Omental fat pad (tissue), 4 donors: ENCODE measurements at places on chromosomes 2 and 18.
A peak's percentile ranks its signal among the peaks of the same experiment; 100 is the strongest.

DNA sequence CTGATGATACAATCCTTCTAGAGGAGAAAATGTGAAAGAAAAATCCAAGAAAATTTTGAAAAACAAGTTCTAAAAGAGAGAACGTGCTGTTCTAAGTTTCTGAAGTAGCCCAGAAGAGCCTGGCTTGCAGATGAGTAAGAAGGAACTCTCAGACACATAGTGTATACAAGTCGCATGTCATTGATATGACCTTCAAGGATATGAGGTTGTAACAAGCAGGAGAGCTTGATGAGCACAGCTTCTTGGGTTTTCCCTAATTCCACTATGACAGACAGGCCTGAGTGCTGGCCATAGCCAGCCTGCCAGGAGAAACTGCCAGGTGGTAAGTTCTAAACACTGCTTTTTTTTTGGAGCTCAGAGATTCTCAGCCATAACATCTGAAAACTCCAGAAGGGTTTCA, 235.7 kb upstream of the SIX2 start:
- DNase-seq, result no peak

- DNase-seq, result no peak
Measured at GRCh38 chr2:8472545-8473323, 209.1 kb upstream of the ID2 start.

DNA sequence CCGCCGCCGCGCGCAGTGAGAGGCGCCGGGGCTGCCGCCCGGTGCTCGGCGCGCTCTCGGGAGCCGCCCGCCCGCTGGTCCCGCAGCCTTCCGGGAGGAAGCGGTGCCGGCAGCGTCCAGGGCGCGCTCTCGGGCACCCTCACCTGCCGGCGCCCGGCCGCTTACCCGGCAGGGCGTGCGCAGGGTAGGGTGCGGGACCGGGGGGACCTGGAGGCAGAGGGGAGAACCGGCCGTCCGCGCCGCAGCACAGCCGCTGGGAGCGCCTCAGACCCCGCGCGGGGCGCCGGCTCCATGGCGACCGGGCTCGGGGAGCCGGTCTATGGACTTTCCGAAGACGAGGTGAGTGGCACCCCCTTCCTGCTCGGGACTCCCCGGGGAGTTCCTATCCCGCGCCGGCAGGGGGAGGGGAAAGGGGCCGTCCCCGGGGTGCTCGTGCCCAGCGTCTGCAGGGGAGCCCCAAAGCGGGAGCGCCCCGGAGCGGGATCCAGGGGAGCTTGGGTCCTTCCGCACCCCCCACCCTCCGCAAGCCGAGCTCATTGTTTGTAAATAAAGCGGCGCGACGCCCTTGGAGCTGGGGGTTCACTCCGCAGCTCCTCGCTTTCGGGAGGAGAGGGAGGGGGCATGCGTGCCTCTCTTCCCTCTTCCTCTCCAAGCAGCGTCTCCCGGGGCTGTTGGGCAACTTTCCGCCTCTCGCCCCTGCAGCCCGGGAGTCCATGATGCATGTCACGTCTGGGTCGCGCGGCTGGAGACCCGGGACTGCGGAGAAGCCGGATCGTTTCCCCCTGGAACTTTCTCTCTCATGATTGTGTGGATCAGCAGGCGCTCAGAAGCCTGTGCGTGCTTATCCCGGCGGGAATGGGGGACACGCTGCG, 580 bp downstream of the NEDD4L start:
- DNase-seq, result peak; percentile 27

DNA sequence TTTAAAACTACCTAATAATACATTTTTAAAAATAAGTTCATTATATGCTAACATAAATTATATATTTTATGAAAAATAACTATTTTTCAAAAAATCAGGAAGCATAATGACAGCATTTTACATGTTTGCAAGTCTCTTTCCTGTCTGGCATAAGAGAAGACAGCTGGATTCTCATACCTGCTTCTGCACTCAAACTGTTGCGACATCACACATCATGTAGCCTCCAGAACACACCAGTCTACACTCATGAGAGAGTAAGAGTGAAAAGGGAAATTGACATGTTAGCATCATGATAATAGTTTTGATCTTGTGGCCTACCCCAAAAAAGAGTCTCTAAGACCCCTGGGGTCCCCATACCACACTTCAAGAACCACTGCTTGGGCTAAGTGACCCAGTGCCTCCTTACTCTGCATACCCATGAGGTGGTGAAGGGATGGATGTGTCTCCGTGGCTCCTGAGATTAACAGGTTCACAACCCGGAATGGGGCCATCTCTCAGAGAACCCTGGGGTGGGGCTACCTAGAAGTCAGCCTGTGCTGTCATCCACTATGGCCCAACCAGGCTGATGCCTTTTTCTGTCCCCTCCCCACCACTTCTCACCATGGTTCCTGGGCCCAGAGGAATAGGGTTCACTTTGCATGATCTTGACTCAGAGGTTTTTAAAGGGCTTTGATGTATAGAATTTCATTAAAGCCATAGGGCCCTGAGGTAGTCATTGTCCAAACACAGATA, 102.6 kb upstream of the DAPL1 start:
- DNase-seq, result no peak

- no peak for DNase-seq
Measured at GRCh38 chr2:174778085-174778981, 14.1 kb upstream of the CHRNA1 start.

- no peak for DNase-seq
Measured at GRCh38 chr2:109655287-109655686, 41.1 kb downstream of the SOWAHC start.
